ENCODE measurements at places on chromosomes 6 and 20. TPM values are rescaled to one million over a fixed set of nuclear protein-coding genes. Genes with fewer than 3 reads are reported as not detected.

DNA sequence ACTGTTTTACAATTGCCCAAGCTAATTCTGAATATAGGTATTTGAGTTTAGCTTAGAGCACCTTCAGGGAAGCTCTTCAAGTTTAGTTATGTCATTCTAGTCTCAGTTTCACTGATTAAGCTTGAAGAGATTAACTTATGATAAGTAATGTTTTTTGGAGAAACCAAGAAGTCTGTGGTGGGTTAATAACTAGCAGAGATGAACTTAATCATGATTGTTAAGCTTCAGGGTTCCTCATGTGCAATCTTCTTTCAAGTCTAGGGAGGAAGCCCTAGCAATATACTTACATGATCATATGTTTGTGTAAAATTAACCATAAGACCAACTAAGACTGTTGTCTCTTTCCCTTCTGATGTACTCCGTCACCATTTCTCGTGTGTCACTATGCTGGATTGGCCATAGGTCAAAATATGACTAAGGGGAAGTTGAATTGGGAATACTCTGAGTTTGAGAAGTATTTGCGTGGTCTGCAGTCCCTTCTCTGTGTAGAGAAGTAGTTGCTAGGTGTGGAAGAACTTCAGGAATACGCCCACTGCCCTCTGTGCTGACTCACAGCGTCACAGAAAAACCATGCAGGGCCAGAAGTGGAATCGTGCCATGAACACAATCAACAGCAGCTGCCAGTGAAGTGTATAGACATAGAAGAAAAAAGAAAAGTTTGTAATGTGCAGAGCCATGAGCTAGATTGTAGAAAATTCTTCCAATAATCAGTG lies 88.3 kb downstream of the SH3BGRL2 start:
- DNase-seq = no peak

The RUNX2 gene
- 0.24 TPM for total RNA-seq

- DNase-seq = no peak
Observed at GRCh38 chr6:62980724-62981123, 230.5 kb upstream of the FKBP1C start.

The ZNF165 gene
- total RNA-seq = 0.56 TPM

DNA sequence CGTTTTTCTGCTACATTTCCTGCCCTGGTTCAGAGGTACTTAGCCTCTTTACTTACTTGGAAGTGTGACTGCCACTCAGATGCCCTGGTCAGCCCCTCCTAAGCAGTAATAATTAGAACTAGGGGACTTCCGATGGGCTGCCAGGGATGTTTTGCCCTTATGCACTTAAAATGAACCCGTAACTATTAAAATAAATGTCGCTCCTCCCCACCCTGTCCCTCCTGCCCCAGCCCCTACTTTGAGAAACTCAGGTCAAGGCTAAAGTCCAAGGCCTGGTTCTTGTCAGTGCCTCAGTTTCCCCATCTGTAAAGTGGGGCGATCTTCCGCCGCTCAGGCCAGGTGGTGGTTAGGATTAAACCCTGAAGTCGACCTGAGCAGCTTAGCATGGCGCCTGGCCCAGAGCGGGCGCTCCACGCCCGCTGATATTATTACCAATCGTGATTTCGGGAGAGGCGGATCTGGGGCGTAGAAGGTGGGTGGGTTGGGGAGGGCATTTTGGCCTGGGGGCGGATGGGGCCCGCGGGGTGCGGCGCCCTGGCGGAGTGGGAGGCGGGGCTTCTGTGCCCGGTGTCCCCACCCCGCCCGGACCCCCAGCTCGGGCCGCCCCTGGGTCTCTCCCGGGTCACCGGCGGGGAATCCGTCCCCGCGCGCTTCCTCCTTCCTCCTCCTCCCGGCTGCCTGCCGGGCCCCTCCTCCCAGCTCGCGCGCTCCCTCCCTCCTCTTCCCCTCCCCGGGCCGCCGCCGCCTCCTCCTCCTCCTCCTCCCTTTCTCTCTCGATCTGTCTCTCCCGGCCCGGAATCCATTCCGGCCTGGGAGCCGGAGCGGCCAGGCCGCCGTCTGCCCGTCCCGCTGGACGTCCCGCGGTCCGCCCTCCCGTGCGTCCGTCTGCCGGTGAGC lies at the start of gene SRC:
TSS of gene SRC (plus strand) at position 802 of the 897 bp plus-strand sequence. CDS start 38,014 bp downstream, outside the sequence.
- peak; percentile 89 for DNase-seq

The ADTRP gene
- not detected for total RNA-seq

The FKBP5 gene
- total RNA-seq = 106 TPM

The ZFP57 gene
- not detected for total RNA-seq

The SLC25A27 gene
- total RNA-seq = 11.7 TPM

- DNase-seq = no peak
Observed at GRCh38 chr20:4763261-4763660, 41.6 kb downstream of the PRND start.

The MDFI gene
- 1.1 TPM for total RNA-seq

Measured in Right ventricle myocardium superior (tissue), 1 donor.